Fibroblast of skin of right quadriceps (primary cell): ENCODE measurements at places on chromosomes 16 and 17.

GRCh38 chr16:17377360-17378324, 93.1 kb downstream of the XYLT1 start:
- peak; percentile 55 for DNase-seq

- DNase-seq, result no peak
These were observed 207.6 kb downstream of the RAB11FIP4 start for GRCh38 chr17:31598921-31599571.

GRCh38 chr16:2708955-2709587, 11.0 kb downstream of the PRSS27 start:
- no peak for DNase-seq

DNA sequence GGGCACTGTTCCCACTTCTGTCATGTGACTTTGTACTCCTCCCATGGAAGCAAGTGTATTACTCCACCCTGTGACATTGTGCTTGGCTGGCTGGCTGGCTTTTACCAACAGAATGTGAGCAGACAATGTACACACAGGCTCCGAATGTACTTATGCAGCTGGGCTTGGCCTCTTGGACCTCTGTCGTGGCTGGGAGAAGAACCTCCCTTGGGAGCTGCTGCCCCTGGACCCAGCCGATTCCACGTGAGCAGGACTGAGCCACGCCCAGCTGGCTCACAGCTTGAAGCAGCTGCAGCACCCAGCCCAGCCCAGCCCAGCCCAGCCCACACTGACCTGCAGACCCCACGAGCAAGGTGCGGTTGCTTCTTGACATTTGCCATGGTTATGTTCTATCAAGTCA, 177.5 kb downstream of the RBFOX3 start:
- no peak for DNase-seq

GRCh38 chr17:28118362-28118761, 75.9 kb downstream of the NLK start:
- no peak for DNase-seq

DNA sequence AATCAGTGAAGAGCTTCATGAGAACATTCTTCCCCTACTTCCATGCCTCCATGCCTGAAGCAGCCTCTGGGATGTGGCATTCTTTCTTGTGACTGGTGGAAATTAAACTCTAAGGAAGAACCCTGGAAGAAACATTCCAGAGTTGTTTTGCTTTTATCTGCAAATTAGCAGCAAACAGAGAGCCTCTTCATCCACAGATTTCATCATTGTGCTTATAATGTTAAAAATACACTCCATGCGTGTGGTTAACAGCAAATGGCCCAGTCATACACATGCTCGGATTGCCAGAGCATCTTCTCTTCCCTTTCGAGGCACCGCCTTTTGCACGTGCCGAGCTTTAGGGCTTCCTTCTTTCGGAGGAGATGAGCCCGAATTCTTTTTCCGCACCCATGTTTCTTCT, 411.3 kb downstream of the SNX29 start:
- no peak for DNase-seq

GRCh38 chr17:66689221-66689620, 145.7 kb upstream of the CACNG5 start:
- no peak for DNase-seq

- no peak for DNase-seq
These were observed 477 bp downstream of the MTHFSD start for GRCh38 chr16:86554599-86554916.

GRCh38 chr17:29617481-29618271, 5.0 kb downstream of the CORO6 start:
- DNase-seq, result peak; percentile 69
